ENCODE measurements at places on chromosomes 16 and 17.

GRCh38 chr16:63921737-63922295, 1200.0 kb downstream of the CDH11 start:
- DNase-seq = no peak

- DNase-seq = no peak
Observed at GRCh38 chr17:1271030-1271423, 783 bp downstream of the BHLHA9 start.

DNA sequence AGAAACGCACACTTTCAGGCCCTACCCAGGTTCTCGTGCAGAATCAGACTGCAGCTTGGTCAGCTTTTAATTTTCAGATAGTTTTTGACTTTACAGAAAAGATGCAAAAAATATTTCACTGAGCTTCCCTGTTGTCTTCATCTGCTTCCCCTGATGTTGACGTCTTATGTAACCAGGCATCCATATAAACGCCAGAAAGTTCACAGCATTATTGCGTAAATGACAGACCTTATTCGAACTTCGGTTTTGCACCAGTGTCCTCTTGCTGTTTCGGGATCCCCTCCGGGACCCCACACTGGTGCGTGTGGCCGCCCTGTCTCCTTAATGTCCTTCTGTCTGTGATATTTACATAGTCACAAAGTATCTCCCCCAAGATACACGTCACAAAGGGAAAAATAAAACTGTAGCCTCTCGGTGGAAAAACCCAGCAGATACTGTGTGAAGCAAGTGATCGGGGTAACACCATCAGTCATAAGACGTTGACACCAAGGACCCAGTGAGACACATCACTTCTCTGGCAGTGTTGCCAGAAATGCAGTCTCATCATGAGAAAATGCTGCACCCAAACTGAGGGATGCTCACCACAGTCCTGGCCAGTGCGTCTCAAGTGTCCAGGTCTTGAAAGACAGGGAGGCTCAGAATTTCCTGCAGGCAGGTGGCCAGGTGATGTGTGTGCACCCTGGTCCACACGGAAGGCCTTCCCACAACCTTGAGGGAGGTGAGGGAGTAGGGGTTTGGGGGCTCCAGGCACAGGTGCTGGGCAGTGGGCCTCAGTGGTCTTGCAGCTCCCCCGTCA, 4.3 kb downstream of the BANP start:
- no peak for DNase-seq

- DNase-seq = no peak
Observed at GRCh38 chr16:1311738-1312466, 2.5 kb downstream of the UBE2I start.

DNA sequence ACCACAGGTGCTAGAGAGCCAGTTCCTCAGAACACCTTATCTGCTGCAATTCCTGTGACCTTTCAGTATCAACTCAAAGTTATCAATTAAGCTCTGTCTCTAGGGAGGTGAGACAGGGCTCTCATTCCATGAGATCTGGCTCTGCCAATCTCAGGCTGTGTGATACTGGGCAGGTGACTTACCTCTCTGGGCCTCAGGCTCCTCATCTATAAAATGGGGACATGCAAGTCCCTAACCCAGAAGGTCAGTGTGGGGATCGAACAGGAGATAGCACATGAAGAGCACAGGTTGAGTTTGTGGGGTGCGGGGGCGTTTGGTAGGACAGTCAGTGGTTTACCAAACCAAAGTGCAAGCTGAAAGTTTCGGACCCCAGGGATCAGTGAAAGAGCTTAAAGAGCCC, 319.3 kb upstream of the CCL2 start:
- DNase-seq = no peak

GRCh38 chr16:57893559-57894389, 77.2 kb downstream of the CNGB1 start:
- DNase-seq = no peak

DNA sequence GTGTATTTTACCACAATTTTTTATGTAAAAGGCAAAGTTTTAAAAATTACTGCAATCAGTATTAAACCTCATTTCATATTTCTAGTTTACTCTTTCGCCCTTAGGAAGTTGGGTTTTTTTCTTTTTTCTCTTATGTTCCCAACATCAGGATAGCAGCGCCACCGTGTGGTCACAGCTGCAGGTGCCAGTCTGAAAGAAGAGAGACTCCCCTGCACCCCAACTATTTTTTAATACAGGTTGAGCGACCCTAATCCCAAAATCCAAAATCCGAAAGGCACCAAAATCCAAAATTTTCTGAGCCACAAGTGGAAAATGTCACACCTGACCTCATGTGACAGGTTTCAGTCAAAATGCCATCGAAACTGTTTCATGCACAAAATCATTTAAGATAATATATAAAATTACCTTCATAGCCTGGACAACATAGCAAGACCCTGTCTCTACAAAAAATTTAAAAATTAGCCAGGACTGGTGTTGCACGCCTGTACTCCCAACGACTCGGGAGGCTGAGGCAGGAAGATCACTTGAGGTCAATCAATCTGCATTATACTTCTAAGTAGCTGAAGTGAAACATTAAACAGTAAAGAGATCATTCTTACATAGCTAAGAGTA, 21.8 kb upstream of the ASGR2 start:
- DNase-seq = peak; percentile 71

- no peak for DNase-seq
Observed at GRCh38 chr17:29059281-29059680, 16.3 kb downstream of the PIPOX start.

DNA sequence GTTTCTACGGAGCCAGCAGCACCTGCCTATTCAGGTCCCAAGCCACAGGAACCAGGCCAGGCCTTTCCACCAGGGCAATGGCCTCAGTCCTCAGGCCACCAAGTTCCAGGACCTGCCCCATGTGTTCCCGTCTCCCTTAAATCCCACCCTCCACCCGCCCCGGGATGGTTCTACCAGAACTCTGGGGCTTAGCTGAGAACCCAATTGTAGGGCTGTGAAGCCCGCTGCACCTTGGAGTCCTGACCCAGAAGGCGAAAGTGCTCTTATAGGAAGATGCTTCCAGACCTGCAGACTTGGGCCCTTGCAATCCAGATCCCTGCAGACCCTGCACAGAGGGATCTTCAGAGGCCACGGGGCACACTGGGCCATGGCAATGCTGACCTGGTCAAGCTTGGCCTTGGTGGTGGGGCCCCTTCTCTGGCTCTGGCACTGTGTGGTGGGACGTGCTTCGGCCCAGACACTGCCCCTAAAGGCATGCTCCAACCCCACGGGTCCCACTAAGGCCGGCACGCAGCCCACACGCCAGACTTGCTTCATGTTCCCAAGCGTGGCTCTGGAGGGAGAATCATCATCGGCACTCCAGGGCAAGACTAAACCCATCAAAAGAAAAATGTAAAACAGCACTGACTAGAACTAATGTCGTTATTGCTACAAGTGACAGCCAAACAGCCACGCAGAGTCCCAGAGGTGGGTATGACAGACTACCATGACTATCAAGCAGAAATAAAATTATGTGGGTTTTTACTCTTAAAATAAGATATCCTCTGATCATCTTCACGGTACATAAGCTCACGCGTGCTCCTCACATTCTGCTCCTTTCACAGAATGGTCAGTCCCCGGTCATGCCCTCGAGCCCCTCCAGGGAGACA, 41.3 kb upstream of the ATP2A3 start:
- DNase-seq = no peak

Data from nucleus accumbens (tissue), 56 donors.